Activated CD4-positive, alpha-beta T cell treated with anti-CD3 and anti-CD28 coated beads, Interleukin-2, Interleukin-6, amounts not matched to agents 100 ng/mL and 50 ng/mL, durations not matched to agents 16 hours and 8 hours (primary cell): ENCODE measurements at places on chromosomes 16 and 17.

- DNase-seq = no peak
Observed at GRCh38 chr17:39751637-39752036, 13.9 kb downstream of the GRB7 start.

DNA sequence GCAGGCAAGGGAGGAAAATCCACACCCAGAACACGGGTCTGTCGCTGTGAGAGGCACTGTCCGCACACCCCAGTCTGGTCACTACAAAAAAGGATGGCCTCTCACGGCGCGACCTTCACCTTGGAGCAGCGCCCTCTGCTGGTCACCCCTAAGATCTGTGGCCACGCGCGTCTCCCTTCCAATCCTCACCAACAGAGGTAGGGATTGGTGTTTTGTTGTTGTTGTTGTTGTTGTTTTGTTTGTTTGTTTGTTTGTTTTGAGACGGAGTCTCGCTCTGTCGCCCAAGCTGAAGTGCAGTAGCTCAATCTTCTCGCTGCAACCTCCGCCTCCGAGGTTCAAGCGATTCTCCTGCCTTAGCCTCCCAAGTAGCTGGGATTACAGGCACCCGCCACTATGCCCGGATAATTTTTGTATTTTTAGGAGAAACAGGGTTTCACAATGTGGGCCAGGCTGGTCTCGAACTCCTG is 15.0 kb upstream of the C17orf58 start:
- peak; percentile 72 for DNase-seq

DNA sequence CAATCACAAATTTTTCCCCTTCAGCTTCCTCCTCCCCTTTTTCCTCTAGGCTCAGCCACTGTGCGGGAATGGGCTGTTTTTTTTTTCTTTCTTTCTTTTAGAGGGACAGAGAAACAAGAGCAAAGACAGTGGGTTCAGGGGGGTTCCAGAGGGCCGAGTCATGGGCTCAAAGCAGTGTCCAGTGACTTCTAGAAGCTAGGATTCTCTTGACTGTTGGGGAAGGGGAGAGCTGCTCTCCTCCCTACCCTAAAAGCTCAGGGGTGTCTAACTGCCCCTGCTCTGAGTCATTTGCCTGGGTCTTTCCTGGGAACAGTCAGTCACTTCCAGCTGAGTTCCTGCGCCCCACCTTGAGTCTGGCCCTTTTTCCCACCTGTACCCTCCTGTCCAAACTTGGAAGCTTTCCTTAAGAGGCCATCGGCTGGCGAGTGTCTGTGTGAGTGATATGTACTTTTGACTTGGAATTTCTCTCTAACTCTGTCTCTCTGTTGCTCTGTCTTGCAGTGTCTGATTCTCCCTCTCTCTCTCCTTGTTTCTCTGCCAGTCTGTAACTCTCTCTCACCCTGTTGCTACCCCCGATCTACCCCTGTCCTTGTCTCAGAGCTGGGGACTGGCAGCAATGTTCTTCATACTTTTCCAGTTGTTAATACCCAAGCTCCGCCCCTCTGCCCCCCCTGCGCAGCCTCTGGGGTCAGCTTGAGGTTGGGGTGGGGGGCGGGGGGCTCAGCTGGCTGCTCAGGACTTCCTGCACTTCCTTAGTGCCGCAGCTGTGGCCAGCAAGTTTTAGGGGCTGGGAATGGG is 2.4 kb downstream of the THRA start:
- no peak for DNase-seq

- no peak for DNase-seq
Observed at GRCh38 chr17:9141425-9141753, 120.1 kb downstream of the NTN1 start.

DNA sequence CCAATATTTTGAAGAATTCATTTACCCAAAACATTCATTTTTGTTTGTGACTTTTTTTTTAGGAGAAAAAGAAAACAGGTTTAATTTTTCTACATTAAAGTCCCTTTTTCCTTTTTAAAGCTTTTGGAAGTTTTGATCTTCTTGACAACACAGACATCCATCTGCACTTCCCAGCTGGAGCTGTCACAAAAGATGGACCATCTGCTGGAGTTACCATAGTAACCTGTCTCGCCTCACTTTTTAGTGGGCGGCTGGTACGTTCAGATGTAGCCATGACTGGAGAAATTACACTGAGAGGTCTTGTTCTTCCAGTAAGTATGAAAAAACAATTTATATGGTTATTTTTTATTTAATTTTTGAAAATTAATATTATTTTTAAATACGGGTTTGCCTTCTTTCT is 37.2 kb downstream of the SIAH1 start:
- DNase-seq = no peak

- DNase-seq = no peak
Observed at GRCh38 chr17:68906638-68907037, 48.6 kb downstream of the ABCA8 start.

DNA sequence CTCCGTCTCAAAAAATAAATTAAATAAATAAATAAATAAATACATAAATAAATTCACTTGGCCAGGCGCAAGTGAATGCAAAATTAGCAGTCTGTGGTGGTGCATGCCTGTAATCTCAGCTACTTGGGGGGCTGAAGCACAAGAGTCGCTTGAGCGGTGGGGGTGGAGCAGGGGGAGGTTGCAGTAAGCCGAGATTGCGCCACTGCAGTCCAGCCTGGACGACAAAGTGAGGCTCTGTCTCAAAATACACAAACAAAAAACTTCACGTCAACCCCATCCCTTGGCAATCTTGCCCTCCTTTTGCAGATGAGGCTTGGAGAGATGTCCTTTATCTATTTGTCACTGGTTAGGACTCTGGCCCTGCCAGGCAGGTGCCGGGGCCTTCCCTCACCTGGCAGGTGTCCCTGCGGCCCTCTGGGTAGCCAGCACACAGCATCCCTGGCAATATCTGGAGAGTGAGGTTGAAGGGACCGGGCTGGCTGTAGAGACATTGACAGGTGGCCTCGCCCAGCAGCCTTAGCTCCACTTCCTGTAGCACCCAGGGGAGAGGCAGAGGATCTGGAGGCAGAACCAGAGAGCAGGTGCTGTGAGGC is 4.4 kb downstream of the PRSS36 start:
- DNase-seq = no peak

- no peak for DNase-seq
Observed at GRCh38 chr16:50446861-50447260, 78.1 kb upstream of the BRD7 start.

GRCh38 chr16:10776280-10776679 is 32.6 kb downstream of the NUBP1 start:
- DNase-seq = peak; percentile 39

- DNase-seq = no peak
Observed at GRCh38 chr16:79535130-79535529, 65.4 kb downstream of the MAF start.

- DNase-seq = no peak
Observed at GRCh38 chr16:46688101-46688653, 801 bp downstream of the VPS35 start.

DNA sequence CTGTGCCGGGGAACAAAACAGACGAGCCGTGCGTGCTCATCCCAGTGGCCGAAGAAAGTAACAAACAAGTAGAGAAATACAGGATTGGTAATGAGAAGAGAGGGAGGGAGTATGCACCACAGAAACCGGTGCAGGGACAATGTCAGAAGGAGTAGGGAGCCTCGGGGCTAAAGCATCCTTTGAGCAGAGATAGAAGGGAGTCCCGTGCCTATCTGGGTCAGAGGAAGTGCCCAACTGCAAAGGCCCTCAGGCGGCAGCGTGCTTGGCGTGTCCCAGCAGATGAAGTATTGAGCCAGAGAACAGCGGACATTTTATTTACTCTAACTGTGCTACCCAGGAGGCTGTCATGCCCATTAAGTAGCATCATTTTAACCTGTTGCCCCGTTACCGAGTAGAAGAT is 114.9 kb upstream of the CACNG5 start:
- DNase-seq = no peak

DNA sequence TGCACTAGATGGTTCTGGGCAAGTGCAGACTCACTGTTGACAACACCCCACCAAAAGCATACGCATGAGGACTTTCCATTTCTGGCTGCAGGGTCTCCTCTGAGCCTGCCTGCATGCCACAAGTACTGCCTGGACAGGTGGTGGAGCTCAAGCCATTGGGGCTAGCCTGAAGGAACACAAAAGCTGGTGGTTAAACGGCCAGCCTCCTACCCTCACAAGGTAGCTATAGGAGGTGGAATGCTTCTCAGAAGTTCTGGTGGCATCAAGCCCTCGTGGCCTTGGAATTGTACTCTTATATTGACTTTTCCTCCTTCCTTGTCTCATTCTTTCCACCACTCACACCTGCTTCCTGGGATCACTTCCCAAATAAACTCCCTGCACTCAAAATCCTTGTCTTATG is 56.6 kb upstream of the BCAR1 start:
- DNase-seq = no peak

GRCh38 chr17:72616447-72616846 is 476.0 kb downstream of the SLC39A11 start:
- DNase-seq = no peak

GRCh38 chr16:57432989-57433388 is 14.2 kb downstream of the CIAPIN1 start:
- DNase-seq = no peak

DNA sequence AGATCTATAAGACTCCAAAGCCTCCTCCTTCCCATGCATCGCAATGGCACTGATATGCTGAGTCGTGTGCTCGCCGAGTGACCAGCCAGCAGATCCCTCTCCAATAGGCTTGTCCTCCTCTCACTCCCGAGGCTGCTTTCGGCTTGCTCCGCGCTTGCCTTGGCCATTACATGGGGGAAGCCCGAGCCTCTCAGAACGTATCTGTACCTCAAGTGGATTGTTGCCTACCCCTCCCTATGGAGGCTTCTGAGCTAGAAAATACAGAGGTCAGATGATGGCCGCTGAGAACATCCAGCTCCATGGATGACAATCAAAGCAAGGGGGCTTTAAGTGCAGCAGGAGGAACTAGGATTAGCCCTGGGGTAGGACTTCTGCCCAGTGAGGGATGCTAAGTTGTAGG is 7.7 kb upstream of the NLRP1 start:
- no peak for DNase-seq

GRCh38 chr16:65668064-65668595 is 546.3 kb upstream of the CDH11 start:
- no peak for DNase-seq

GRCh38 chr17:4591529-4591928 is 7.2 kb downstream of the SMTNL2 start:
- DNase-seq = no peak

- peak; percentile 14 for DNase-seq
Observed at GRCh38 chr17:31371511-31372097, 19.9 kb upstream of the RAB11FIP4 start.

- DNase-seq = no peak
Observed at GRCh38 chr16:52078716-52079655, 468.0 kb downstream of the TOX3 start.

DNA sequence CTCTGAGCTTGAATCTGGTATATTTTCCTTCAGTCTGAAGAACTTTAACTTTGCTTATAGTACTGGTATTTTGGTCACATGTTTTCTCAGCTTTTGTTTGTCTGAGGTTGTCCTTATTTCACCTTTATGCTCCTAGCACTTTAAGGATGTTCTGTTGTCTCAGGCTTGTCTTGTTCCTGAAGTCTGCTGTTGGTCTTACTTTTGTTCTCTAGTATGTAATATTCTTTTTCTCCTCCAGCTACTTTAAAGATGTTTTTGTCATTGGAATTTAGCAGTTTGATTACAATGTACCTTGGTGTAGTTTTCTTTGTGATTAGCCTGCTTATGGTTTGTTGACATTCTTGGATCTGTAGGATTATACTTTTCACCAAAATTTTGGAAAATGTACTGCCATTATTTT is 23.6 kb downstream of the RPTOR start:
- no peak for DNase-seq

GRCh38 chr17:29215717-29216116 is 30.9 kb upstream of the CRYBA1 start:
- DNase-seq = no peak

- no peak for DNase-seq
Observed at GRCh38 chr16:84049403-84050060, 6.9 kb upstream of the SLC38A8 start.

- no peak for DNase-seq
Observed at GRCh38 chr16:30541502-30542329, 7.1 kb upstream of the ZNF747 start.

DNA sequence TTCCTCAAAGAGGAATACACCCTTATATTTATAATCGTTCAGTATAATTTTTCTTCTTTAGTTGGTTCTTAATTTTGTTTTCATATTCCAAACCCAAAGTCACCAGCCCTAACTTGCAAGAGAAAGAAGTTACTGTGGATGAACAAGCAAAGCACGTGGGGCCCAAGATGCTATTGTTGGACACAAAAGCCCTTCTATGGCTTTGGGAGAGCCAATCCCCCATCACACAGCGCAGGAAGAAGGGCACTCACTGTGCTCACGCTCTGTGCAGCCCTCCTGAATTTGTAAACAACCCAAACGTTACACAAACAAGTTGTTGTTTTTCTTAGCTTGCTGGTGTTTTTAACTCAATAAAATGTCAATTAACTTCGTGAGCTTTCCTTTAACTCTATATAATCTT is 22.5 kb downstream of the SPPL2C start:
- no peak for DNase-seq

DNA sequence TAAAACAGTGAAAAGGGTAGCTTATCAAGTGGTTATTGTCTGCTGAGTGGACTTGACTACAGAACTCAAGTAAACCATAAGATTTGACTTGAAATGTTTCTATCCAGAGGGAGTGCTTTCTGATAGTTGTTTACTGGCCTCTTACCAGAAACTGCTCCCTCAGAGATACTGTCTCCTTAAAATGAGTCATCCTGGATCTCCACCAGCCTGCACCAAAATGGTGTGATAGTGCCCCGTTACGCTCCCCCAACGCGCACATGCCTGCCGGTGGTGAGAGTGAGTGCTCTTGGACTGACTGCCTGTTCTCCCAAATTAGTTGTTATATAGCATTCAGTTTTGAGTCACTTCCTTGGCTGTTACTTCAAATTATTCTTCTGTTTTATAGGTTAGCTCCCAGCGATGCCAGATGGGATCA is 22.9 kb downstream of the PRCD start:
- DNase-seq = peak; percentile 72

DNA sequence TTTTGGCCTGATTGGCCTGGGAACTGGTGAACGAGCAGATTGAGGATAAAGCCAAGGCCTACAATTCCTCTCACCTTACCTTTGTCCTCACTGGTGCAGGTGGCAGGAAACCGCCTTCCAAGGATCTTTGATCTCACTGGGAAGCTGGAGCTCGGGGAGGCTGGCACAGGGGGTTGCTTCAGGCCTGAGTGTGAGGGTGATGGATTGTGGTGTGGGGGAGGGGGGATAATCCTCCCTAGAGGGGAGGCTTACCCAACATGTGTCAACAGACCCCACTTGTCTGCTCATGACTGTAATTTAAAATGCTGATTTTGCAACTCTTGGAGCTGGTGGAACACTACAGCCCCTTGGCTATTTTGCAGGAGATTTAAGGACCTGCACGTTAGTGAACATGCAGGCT is 4.5 kb upstream of the RMI2 start:
- no peak for DNase-seq

DNA sequence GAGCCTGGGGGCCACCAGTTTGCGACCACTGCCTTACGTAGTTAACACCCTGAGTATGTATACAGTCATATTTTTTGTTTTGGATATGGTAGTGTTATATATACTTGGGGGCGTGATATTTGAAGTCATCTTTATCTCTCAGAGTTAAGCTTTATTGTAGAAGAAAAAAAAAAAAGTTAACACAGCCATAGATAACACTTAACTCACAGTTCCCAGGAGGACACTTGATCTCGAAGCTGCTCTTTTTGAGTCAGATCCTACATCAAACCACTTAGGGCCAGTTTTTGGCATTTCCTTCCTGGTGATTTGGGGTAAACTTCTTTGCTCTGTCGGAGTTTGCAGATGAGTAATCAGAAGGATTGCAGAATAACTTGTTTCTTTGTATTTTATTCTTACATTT is 5.8 kb downstream of the ITPRIPL2 start:
- DNase-seq = peak; percentile 76

- DNase-seq = no peak
Observed at GRCh38 chr16:17027488-17028129, 443.2 kb downstream of the XYLT1 start.

GRCh38 chr17:19017804-19018599 is 13.4 kb upstream of the FAM83G start:
- DNase-seq = no peak
